Naive thymus-derived CD8-positive, alpha-beta T cell (primary cell): ENCODE measurements at places on chromosomes 6 and 20.

- DNase-seq, result no peak
These were observed 223.6 kb downstream of the HIVEP2 start for GRCh38 chr6:142721215-142721920.

GRCh38 chr20:8530022-8530421 lies 398.0 kb downstream of the PLCB1 start:
- DNase-seq, result no peak

- no peak for DNase-seq
These were observed 114.7 kb downstream of the RWDD2A start for GRCh38 chr6:83307849-83308248.

- peak; percentile 60 for DNase-seq
These were observed at the start of gene KHDRBS2 for GRCh38 chr6:62285612-62286469. Gene KHDRBS2, minus strand, starts transcription at chr6:62286225.

DNA sequence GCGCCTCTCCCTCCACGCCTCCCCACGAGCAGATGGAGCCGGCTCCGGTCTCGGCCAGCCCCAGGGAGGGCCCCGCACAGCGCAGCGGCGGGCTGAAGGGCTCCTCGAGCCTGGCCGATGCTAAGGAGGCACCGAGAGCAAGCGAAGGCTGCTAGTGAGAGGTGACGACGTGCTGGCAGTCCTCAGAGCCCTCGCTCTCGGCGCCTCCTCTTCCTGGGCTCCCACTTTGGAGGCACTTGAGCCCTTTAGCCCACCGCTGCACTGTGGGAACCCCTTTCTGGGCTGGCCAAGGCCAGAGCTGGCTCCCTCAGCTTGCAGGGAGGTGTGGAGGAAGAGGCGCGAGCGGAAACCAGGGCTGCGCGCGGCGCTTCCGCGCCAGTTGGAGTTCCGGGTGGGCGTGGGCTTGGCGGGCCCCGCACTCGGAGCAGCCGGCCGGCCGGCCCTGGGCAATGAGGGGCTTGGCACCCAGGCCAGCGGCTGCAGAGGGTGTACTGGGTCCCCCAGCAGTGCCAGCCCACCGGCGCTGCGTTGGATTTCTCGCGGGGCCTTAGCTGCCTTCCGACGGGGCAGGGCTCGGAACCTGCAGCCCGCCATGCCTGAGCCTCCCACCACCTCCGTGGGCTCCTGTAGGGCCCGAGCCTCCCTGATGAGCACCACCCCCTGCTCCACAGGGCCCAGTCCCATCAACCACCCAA lies 2.5 kb upstream of the TMEM14C start:
- peak; percentile 56 for DNase-seq

GRCh38 chr20:50690650-50691572 lies at the start of gene RIPOR3:
Gene RIPOR3, minus strand, starts transcription at chr20:50691542. Its CDS starts 414 bp downstream, at chr20:50691128.
- DNase-seq, result no peak

DNA sequence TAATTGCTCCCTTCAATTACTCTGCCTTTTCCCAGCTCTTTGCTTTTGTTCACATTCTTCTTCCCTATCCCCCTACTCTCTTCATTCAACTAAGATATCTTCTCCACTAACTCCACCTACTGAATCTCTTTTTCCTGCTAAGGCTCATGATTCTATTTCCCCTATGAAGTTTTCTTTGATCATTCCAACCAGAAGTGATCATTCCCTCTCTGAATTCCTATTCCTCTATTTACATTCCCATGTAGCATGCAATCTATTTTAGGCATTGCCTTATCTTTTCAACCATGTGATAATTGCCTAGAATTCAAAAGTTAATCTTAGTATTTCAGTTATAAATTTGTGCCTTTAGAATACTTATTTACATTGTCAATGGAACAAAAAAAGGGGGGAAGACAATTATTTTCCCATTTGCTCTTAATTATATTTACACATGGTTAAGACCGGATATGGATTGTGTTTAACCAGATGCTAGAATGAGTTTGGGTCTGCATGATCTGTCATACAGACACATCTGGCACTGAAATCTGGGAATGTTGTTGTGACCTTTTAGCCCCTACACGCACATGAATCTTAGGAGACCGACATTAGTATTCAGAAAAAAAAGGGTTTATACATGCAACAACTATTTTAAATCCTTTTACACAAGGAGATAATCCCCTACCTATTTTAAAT lies 20.8 kb downstream of the MOXD1 start:
- no peak for DNase-seq

- DNase-seq, result no peak
These were observed 222.7 kb downstream of the EYA2 start for GRCh38 chr20:47117371-47117770.

DNA sequence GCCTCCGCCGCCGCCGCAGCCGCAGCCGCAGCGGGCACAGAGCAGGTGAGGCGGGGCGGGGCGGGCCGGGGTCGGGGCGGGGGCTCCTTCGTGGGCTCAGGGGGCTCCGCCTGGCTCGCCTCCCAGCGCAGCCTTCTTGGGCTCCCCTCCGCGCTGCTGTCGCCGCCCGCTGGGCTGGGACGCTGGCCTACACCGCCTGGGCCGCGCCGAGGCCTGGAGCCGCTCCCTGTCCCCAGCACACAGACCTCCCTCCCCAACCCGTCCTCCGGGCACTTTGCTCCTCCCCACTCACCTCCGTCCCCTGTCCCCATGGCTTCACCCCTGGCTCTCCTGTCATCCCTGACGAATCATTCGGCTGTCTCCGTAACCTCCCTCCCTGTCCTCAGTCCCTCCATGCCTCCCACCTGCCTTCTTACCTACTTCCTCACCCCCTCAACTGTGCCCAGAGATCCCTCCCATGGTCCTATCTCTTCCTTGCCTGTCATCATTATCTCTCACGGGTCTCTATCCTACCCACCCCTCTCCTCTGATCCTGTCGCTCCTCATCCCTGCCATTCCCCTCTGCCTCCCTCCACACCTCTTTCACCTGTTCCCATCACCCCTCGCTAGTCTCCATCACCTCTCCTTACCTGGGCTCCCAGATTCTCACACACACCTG lies 512 bp downstream of the TTBK1 start:
- DNase-seq, result no peak

- no peak for DNase-seq
These were observed 13.8 kb downstream of the ATXN1 start for GRCh38 chr6:16747232-16748024.

- no peak for DNase-seq
These were observed 576.4 kb downstream of the HDGFL1 start for GRCh38 chr6:23145781-23146180.

GRCh38 chr6:125714441-125715090 lies 34.9 kb upstream of the HEY2 start:
- no peak for DNase-seq

DNA sequence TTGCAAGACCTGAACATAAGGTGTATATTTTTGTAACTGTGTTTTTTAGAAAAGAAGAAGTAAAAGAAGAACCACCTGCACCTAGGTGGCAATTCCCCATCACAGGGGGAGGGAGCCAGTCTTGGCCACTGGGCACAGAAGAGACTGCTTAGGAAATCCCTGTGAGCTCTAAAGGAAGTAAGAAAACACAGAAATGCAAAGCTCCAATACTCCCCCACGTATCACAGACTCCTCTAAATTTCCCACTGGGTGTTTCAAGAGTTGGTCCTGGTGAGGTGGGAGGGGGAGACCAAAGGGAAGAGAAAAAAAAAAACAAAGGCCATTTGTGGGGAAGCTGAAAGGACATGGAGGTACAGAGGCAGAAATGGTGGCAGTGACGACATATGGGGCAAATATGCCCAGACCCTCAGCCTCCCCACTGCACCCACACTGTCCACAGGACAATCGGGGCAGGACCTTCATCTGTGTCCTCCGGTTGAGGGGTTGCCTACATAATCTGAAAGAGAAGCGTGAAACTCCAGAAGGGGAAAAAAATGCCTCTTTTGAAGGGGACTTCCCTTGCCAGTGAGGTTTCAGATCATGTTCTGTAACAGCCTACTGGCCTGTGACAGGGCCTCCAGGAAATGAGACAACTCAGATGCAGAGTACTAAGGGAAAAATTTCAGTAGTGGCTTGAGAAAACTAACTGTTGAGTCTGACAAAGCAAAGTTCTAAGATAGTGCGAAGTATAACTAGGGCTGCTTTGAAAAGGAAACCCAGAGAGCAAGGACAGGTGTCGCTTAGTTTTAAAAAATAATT lies 226.2 kb upstream of the MARCKS start:
- no peak for DNase-seq

GRCh38 chr20:44071526-44072111 lies 115.4 kb downstream of the JPH2 start:
- no peak for DNase-seq

GRCh38 chr6:4448841-4449240 lies 313.5 kb upstream of the ECI2 start:
- no peak for DNase-seq

DNA sequence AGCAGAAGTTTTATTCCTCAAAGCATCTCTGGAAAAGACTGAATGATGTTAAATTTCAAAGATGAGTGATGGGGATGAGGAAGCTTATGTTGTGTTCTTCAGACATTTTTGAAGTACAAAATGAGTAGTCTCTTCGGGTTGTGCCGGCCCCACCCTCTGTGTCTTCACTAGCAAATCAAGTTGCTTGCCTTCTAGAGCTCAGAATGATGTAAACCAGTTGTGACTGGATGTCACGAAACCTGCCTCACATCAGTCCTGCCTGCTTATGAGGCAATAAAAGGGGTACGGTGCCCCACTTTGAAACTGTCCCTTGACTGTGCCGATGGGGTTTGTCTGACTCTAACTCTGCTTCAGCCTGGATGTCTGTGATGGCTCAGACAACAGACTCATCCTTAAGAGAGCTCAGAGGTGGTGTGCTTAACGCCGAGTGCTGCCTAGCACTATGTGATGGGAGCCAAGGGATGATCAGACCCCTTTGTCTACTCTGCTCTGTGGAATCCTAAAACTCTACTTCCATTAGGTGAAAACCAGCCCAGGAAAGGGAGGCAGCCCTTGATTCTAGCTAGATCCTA lies 19.0 kb downstream of the TOMM34 start:
- DNase-seq, result no peak

GRCh38 chr6:15949982-15950381 lies 178.9 kb upstream of the MYLIP start:
- DNase-seq, result no peak

GRCh38 chr6:36487698-36488097 lies 44.9 kb downstream of the KCTD20 start:
- DNase-seq, result no peak
